Progenitor cell of endocrine pancreas (in vitro differentiated cells): ENCODE measurements at places on chromosomes 11 and 22. TPM values are rescaled to one million over a fixed set of nuclear protein-coding genes. Genes with fewer than 3 reads are reported as not detected.

Gene APOA4
- total RNA-seq = not detected in 2 replicates

- DNase-seq = no peak
Measured at GRCh38 chr11:103537904-103538502, 428.8 kb downstream of the DYNC2H1 start.

DNA sequence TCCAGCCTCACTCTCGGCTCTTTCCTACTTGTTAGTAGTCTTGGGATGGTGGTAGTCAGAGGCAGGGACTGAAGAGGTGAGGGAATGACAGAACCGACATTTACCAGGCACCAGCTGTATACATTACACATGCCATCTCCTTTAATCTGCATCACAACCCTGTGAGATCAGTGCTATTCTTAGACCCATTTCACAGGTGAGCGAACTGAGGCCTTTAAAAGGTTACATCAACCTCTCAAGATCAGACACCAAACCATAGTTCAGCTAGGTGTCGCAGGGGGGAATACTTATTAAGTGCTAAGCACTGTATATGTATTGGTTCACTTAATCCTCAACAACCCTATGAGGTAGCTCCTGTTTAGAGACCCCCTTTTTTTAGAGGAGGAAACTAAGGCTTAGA lies 5.6 kb downstream of the PLA2G3 start:
- no peak for DNase-seq

GRCh38 chr22:42176255-42176915 lies 45.8 kb upstream of the CYP2D6 start:
- DNase-seq = no peak

GRCh38 chr11:22079133-22079872 lies 113.6 kb upstream of the ANO5 start:
- DNase-seq = no peak

DNA sequence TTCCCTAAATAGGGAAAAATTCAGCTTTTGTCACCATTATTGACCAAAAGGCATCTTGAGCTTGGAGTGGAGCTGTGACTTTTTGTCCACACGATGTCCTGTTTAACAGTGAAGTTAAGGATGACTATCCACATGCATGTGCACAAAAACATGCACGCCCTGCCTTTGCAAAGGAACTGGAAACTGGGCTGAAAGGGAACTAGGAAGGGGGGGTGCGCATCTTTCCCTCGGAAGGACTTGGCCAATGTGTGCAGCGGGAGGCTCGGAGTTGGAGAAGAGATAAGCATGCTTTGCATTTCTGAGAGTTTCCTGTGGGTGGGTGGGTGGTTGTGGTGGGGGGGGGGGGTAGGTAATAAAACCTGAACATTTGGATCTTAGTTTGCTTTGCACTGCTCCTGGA lies 411 bp upstream of the KIRREL3 start:
- no peak for DNase-seq

DNA sequence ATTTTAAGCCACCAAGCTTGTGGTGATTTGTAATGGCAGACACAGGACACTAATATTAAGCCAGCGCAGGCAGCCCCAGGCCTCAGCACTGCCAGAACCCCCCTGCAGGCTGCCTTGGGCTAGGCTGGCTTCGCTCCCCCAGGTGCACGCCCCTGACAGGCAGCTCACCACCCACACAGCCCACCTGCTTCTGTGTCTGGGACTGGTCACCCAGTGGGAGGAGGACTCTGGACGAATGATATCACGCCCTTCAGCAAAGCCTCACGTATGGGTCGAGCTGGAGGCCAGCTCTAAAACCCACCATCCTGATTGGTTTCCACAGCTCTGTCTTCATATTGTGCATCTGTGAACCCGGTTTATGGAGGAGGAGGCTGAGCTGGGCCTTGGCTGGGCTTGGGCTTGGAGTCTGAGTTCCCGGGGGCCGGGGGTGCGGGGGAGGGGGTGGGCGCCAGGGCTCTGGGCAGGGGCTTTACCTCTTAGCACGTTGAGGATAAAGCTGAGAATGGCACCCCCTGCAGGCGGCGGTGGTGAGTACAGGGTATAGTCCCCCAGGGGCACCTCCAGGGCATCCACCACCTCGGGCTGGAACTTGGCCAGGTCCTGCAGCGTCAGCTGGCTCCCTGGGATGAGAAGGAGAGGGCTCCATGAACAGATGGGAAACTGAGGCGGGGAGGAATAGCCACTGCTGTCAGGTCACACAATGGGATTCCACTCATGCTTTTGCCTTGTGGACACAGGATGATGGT lies 13.8 kb downstream of the GGT5 start:
- peak; percentile 36 for DNase-seq

- DNase-seq = no peak
Measured at GRCh38 chr11:129637473-129637872, 178.2 kb upstream of the TMEM45B start.

DNA sequence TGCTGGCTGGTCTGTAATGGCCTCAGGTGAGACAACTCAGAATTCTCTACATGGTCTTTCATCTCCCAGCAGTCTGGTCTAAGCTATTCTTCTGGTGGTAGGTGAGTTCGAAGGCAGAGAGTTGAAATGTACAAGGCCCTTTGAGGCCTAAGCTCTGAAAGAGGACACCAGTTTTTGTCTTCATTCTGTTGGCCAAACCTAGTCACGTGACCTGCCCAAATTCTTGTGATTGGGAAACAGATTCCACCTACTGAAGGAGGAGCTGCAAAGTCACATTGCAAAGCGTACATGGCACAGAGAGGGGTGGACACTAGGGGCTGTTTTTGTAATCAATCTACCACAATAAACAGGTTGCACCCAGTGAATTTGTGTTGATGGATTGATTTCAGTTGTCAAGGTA lies 193.5 kb downstream of the NAV2 start:
- DNase-seq = no peak

DNA sequence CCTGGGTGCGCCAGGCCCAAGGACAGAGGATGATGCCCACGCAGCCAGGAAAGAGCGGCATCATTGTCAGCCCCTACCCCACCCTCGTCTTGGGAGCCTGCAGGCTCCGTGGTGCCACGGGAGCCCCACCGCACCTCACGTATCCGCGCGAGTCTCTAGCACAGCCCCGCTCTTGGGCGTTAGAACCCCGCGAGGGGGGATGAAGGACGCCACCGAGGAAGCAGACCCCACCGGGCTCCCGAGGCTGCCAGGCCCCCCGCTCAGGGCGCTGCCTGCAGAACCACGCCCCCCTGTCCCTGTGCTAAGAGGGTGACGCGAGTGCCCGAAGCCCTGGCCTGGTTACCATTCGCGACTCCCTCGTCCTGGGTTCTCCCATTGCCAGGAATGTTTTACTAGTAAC lies 52.3 kb upstream of the MS4A8 start:
- no peak for DNase-seq
